ENCODE measurements at places on chromosomes 7 and 10. TPM values are rescaled to one million over a fixed set of nuclear protein-coding genes. Genes with fewer than 3 reads are reported as not detected.

DNA sequence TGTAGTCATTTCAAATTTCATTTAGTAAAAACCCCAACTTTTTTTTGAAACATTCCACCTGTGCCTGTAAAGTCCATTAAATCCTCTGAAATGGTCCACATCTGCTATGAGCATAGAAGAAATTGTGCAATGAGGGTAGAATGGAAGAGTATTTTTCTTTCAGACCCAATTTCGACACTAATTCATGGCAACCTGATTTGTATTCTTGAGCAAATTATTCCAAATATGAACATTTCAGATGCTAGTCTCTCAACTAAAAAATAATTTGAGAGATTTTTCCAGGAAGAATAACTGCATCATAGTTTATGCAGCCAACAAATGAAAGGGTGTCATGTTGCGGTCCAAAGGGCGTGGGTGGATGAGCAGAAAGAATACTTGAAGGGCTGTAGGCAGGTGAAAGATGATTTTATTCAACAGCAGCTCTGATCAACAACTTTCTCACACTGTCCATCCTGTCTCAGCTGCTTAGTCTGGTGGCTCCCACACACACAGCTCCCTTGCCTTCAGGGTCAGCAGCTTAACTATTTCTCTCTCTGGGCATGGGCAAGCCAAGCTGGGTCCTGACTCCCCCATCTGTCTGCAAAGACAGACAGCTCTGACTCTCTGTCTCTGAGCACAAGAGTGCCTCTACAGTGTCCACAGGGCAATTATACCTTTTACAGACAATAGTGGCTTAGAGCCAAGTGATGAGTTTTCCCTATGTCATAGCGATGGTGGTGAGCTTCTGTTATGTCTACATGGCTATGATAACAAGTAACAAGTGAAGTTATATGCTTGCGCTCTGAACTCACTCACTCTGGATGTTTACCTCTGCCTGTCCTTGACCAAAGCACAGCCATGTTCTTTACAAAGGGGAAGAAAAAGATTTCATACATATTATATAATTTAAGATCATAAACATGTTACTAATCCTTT lies 11.5 kb downstream of the STEAP2 start:
- no peak for DNase-seq

DNA sequence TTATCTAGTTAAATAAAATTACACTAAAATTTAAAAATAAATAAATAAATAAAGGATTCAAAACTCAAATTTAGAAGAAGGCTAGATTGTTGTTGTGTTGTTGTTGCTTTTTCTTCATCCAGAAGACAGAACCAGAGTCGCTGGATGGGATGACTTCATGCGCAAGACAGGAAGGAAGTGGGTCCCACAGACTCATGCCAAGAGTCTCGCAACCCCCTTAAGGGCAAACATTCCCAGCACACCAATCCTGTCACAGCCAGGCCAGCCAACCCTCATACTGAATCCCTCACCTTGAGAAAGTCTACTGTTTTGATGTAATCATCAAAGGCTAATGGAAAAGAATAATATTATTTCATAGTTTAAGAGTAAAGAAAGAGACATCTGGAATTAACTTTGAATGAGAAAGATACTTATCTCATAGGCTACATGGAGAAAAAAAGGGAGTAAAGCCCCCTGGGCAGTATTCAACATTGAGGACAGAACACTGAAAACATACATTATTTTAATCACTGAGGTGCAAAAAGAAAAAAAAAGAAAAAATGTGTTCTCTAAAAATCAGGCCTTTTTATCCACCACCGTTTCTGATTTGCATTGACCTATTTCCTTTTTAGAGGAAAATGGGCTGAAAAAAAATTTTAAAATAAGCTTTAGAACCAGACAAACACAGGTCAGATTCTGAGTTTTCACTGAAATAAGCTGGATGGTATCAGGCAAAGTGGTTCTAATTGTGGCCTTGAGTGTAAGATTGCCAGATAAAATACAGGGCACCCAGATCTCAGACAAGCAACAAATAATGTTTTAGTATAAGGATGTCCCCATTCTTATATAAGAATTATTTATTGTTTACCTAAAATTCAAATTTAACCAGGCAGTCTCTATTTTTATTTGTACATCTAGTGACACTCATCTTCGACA lies 826.5 kb downstream of the TNS3 start:
- DNase-seq = no peak

DNA sequence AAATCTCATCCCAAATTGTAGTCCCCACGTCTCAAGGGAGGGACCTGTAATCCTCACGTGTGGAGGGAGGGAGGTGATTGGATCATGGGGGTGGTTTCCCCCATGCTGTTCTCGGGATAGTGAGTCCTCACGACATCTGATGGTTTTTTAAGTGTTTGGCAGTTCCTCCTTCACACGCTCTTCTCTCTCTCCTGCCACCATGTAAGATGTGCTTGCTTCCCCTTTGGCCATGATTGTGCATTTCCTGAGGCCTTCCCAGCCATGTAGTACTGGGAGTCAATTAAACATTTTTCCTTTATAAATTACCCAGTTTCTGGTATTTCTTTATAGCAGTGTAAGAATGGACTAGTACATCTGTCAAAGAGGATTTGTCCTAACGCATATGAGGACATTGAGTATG lies 59.5 kb downstream of the RGS10 start:
- no peak for DNase-seq

- DNase-seq = no peak
These were observed 104.6 kb downstream of the PROSER2 start for GRCh38 chr10:11927746-11928145.

- no peak for DNase-seq
These were observed 405.3 kb upstream of the ETV1 start for GRCh38 chr7:14394786-14395185.

DNA sequence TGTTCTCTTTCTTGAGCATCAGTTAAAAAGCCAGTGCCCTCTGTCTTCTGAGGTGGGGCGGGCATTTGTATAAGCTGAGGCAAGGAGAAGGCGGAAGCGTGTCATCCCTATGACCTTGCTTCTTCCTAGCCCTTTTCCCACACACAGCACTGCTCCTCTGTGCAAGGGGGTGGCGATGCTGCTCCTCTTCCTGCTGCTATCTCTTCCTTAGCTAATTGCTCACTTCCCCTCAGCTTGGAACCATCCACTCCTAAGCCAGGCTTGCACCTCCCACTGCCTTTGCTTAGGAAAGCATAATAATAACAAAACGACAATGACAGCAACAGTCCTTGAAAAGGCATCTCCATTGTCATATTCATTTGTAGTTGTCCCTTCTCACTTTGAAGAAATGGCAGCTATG lies 366.9 kb downstream of the PHTF2 start:
- no peak for DNase-seq

DNA sequence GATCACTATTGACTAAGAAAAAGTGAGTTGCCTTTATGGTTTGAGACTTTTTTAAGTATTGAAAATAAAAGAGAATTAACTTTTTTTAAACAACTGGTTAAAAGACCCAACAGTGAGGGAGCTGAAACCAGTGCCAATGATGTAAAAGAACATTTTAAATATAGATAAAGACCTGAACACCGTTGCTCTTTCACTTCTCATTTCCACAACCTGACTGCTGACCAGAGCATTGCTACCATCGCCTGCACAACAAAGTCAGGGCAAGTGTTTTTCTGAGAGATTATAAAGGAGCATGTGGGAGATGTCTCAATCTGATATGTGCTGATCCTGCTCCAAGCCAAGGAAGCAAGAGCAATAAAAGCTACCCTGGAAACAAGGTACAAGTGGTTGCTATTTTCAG lies 34.7 kb downstream of the IMMP2L start:
- no peak for DNase-seq

- no peak for DNase-seq
These were observed 36.0 kb upstream of the DLG5 start for GRCh38 chr10:77962350-77963146.

DNA sequence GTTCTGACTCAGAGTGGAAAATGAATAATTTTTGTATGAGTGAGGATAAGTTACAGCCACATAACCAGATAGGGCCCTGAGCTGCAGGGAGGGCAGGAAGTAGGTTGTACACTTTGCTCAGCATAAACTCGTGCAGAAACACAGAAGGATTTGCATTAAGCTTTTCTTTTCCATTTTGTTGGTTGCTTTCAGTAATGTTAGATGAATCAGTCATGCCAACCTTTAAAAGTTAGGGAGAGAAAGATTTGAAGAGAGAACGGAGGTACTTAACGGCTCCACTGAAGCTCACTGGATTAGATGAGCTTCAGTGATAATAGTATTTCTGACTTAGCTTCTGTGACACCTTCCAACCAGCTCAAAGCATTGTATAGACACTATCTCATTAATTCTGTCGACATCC lies 348.1 kb downstream of the GATA3 start:
- DNase-seq = no peak

DNA sequence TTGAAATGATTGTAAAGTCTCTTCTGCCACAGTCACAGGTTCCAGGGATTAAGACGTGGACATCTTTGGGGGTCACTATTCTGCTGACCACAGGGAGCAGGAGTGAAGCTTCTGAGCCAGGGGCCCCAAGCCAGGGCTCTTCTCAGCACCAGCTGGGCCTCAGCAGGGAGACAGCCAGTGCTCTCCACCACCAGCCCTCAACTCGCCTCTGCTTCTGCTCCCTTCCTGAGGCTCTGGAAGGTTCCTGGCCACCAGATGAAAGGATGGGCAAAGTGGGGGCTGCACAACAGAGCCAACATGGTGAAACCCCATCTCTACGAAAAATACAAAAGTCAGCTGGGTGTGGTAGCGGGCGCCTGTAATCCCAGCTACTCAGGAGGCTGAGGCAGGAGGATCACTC lies 11.2 kb upstream of the CRYGN start:
- DNase-seq = no peak

- DNase-seq = no peak
These were observed 21.3 kb upstream of the AGR2 start for GRCh38 chr7:16826060-16826459.

DNA sequence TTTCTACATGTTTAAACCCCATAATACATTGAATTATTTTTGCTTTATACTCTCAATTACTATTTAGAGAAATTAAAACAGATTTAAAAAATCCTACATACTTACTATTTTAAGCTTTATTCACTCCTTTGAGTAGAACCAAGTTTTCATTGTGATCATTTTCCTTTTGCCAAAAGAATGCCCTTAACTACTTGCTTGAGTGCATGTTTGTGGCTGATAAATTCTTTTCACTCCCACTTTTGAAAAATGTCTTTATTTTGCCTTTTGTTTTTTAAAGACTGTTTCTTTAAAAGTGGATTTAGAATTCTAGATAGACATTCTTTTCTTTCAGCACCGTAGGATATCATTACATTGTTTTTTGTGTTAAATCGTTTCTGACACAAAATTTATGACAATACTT lies 22.3 kb upstream of the AGR3 start:
- DNase-seq = no peak

DNA sequence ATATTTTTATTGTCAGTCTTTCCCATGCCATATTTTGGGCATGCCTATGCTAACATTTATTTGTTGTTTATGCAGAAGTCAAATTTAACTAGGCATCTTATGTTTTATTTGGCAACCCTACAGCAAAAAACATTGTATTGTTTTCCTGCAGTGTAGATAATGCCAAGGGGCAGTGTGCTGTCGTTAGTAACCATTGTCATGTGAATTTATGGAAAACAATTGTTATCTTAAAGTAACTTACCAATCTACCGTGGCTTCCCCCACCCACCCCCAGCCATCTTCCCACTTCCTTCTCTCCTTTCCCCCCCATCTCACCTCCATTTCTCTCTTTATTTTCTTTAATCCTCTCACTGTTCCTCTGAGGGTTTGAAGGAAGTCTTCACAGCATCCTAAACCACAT lies 370.5 kb downstream of the ACTR3B start:
- no peak for DNase-seq

Gene APBB1IP
- 0.16 TPM for total RNA-seq

Gene RPS24
- 2,002 TPM for total RNA-seq

Gene SLC13A1
- not detected for total RNA-seq

Gene IFIT1B
- not detected for total RNA-seq

Gene PROSER2
- 7.3 TPM for total RNA-seq

Gene HABP2
- total RNA-seq = 0.09 TPM

Gene SAMD9
- 0.11 TPM for total RNA-seq

Gene RSPH10B
- total RNA-seq = 0.60 TPM
